ENCODE measurements at places on chromosomes 3 and 15.

- no peak for DNase-seq
Measured at GRCh38 chr3:151276038-151276686, 2.2 kb downstream of the P2RY14 start.

DNA sequence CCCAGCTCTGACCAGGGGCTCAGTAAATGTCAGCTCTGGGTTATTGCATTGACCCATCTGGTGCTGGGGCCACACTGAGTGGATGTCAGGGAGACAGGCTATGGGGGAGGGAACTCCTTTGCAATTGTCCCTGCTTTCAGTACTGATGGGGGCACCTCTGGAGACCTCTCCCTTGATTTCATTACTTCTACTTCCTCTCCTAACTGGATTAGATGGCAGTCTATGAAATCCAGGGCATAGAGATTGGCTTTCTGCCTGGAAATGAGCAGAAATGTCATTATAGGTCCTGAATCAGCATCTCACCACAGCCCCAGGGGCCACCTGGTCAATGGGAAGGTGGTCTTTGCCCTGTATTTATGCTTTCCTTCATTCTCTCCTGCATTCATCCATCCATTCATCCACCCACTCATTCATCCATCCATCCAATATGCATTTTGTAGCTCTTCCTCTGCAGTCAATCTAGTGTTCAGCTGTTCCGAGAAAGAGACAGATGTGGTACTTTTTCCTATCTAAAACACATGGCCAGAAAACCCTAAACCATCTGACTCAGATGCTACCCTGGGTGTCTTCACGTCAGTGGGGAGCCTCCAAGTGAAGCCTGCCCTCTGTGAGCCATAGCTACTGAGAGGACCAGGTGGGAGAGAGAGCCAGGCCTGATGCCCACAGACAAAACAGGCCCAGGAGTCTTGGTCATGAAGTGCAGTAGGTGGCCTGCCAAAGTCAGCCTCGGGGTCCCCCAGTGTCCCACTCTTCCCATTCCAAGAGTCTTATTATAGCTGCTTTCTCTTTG, 57.1 kb downstream of the CCDC33 start:
- no peak for DNase-seq

GRCh38 chr3:113630956-113631542, 65.4 kb downstream of the USF3 start:
- no peak for DNase-seq

GRCh38 chr15:61171209-61171608, 57.9 kb downstream of the RORA start:
- DNase-seq, result no peak

DNA sequence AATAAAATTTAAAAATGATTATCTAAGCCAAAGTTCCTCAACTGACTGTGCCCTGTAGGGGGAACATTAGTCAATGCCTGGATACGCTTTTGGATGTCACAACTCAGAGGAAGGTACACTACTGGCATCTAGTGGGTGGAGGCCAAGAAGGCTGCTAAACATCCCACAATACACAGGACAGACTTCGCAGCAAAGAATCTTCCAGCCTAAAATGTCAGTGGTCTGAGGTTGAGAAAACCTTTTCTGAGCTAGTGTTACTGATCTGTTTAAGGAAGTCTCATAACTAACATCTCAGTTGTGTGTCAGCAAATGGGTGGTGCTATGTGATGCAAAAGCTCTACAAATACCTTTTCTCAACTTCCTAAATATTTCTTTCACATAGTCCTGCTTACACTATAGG, 20.9 kb upstream of the LDHAL6B start:
- DNase-seq, result no peak

- no peak for DNase-seq
Measured at GRCh38 chr3:126672741-126673140, 17.8 kb upstream of the TXNRD3 start.

DNA sequence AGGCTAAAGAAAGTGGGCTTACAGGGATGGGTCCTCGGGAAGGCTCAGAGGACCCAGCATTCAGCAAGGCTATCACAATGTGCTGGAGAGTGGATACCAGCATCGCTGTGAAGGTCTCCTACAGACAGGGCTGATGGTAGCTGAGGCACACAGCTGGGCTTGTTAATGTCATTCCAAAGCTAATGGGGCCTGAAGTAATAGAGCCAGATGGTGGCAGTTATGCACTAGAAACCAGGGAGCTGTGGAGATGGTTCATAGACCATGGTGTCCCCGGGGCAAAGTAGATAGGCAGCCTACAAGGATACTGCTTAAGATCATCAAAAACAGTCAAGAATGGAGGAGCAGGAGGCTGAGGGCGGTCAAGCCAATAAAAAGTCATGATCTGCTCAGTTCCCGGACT, 24.8 kb upstream of the BOC start:
- no peak for DNase-seq

- no peak for DNase-seq
Measured at GRCh38 chr3:25652921-25653320, 11.8 kb downstream of the TOP2B start.

- DNase-seq, result no peak
Measured at GRCh38 chr3:84077479-84077878, 881.3 kb upstream of the CADM2 start.

DNA sequence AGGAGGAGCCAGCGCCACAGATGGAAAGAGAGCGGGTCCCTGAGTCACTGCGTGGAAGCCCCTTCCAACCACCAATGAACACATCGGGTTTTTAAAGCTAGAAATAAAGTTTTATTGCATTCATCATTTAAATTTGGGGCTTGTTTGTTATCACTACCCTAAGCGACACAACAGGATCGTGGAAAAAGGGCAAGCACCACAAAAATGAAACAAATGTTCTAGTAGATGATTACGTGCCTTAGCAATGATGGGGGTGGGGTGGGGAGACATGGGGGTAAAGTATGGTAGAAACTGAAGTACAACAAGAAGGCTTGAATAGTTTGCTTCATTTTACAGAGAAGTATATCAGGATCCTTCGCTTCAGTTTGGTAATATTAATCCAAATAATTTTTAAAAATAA, 221.6 kb upstream of the ATP10A start:
- DNase-seq, result no peak

- no peak for DNase-seq
Measured at GRCh38 chr3:56753206-56753820, 48.4 kb downstream of the ARHGEF3 start.

DNA sequence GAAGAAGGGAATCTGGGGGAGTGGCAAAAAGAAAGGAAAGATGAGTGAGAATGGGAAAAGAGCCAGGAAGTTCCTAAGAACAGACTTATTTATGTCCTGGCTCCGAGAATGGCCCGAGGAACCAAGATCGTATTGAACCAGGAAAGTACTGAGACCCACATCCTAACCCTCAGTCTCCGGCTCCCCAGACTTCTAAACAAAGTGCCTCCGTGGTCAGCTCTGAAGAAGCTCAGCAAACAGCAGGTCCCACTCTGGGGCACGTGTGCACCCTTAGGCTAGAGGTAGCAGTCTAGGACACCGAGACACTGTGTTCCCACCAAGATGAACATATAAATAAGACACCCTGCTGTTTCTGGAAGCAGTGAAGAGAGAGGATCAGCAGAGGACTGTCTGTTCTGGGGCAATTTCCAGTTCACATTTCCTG, 307.4 kb downstream of the NTRK3 start:
- DNase-seq, result no peak

- DNase-seq, result no peak
Measured at GRCh38 chr15:88828791-88829190, 25.6 kb downstream of the ACAN start.

GRCh38 chr3:73143401-73143800, 81.9 kb downstream of the EBLN2 start:
- no peak for DNase-seq

GRCh38 chr3:98561727-98562521, 30.1 kb downstream of the GPR15 start:
- no peak for DNase-seq

- DNase-seq, result no peak
Measured at GRCh38 chr15:91465696-91466095, 365.6 kb downstream of the SV2B start.

GRCh38 chr3:106227068-106227467, 358.3 kb upstream of the CBLB start:
- no peak for DNase-seq

- no peak for DNase-seq
Measured at GRCh38 chr3:13865581-13865980, 14.3 kb downstream of the WNT7A start.

GRCh38 chr3:113269661-113270060, 58.3 kb downstream of the BOC start:
- no peak for DNase-seq
